ELR (cell line): ENCODE measurements at places on chromosomes 16 and 17.

GRCh38 chr16:69721441-69721957, 4.9 kb downstream of the NQO1 start:
- no peak for DNase-seq

DNA sequence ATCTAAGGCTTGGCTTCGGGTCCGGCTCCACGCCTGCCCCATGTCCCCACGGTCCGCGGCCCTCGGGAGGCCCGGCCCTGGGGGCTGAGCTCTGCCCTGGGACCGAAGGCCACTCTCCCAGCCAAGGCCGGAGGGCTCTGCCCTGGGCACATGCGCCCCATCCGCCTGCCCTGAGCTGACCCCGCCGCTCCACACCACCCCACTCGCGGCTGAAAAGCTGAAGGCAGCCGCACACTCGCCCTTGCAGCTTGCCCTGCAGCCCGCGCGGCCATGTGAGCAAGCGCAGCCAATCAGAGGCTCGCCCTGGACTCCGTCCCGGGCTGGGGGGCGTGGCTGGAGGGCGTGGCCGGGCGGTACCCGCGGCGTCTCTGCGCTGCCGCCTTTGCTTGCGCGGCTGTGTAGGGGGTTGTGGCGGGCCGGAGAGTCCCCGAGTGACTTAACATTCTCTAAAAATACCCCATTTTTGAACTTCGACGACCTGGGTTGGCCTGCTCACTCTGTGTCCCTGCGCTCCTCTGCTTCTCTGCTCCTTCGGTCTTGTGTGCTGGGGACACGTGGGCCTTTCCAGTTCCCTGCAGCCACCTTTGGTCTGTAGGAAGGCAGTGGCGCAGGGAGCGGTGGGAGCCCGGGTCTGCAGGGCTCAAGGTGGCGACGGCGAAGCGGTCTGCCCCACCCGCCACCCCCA, 8.8 kb upstream of the MAP2K3 start:
- DNase-seq = peak; percentile 90

- DNase-seq = no peak
Observed at GRCh38 chr16:81797443-81797842, 18.4 kb downstream of the PLCG2 start.

- no peak for DNase-seq
Observed at GRCh38 chr16:77898671-77899211, 110.4 kb downstream of the VAT1L start.

GRCh38 chr17:77829843-77830799, 128.4 kb upstream of the TNRC6C start:
- peak; percentile 83 for DNase-seq

DNA sequence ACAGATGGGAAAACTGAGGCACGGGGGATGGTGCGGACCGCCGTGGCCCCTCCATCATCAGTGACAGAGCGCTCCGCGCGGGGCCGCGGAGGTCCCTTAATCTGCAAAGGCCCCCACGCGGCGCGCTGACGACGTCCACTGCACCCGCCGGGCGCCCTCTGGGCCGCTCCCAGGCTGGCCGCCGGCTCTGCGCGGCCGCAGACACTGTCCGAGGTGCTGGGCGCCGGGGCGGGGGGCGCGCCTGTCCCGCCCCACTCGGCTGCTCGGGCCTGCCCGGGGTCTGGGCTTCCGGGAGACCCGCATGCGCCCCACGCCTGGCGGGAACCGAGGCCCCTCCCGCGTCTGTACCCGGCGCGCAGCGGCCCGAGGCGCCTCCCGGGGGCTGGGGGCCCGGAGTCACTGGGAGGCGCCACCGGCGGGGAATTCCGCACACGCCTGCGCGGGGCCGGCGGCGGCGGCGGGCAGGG, 550 bp upstream of the RNF213 start:
- DNase-seq = peak; percentile 87

DNA sequence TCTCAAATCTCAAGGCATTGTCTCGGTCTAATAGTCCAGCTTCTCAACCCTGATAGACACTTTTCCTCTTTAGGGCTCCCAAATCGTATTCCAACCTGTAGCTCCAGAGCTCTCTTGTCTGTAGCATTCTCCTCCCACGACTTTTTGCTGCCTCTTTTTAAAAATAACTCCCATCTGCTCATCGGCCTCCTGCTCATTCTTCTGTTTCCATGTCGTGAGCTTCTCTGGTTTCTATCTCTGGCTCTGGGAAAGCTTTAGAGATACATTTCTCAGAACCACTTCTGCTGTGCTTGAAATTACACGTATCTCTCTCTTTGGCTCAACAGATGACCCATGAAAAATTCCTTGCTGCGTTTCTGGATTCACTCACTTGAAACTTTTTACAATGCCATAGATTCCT, 609.6 kb upstream of the C16orf82 start:
- DNase-seq = no peak

DNA sequence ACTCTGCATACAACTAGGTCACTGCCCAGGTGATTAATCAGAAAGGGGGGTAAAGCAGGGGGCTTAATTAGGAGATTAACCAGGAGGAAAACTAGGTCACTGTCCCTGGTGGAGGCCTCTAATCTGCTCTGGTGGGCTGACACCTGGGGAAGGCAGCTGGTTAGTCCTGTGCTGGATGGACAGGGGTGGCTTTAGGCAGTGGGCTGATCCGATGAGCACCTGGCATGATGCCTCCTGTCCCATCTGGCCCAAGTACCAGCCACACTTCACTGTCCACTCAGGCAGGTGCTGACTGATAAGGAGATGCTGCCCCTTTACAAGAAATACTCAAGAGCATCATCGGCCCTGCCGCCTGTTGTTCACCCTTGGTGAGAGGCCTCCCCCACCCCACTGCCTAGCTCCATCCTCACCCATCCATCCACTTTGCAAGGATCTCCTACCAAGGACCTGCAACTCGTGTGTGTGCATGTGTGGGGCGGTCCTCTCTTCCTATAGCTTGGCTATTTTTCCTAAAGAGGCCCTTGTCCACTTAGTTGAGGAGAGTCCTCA, 13.8 kb upstream of the RCVRN start:
- no peak for DNase-seq

DNA sequence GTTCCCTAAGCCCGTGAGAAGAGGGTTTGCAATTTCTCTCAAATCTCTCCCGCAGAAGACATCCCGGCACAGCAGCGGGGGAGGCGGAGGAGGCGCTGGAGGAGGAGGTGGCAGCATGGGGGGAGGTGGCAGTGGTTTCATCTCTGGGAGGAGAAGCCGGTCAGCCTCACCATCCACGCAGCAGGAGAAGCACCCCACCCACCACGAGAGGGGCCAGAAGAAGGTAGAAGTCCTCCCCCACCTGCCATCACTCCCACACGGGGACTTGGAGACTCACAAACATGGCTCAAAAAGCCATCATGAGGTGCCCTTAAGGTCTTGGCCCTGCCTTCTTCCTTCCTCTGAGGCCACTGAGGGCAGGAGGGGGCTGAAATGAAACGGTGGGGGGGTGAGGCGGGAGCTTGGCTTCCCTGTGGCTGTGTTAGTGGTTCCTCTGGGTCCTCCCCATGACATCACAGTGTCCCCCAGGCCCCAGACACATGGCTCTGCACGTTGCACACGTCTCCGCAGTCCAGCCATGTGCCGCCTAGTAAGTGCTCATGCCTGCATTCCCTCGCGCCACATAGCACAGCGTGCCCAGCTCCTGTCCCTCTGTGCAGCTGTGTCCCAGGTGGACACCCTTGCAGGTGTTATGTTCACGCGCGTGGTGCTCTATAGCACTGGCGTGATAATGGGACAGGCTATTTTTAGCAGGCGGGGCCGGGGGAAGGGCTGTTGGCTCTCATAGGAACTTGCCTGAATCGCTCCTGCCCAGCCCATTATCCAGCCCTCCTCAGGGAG, 6.9 kb downstream of the MLLT6 start:
- no peak for DNase-seq

DNA sequence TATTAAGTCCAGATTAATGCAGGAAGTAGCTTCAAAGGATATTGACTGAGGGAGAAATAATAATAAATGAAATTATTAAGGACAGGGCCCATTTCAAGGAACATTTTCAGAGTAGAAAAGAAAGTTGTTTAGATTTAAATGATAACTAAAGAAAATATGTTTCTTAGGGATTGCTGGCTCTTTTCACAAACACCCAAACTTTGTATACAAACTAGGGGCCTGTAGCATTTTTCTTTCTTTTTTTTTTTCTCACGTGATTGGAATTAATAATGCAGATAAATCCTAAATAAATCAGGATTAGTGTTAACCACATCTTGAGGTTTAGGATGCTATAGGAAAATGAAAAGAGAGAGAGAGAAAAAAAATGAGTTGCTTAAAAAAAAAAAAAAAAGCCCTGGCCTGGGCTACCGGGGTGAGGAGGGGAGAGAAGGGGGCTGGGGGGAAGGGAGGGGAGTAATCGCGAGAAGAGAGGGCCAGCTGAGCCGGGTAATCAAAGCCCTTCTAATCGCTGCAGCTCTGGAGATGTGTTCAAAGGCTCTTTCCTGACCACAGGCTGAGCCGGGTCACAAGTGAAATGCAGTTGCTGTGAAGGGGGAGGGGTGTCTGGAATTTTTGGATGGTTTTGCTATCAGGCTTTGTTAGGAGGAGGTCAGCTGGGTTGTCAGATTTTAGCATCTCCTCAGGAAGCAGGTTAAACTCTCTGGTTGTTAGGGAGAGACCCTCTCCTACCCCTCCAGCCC, 104.6 kb upstream of the ZFHX3 start:
- no peak for DNase-seq

GRCh38 chr16:80189476-80190175, 351.2 kb upstream of the DYNLRB2 start:
- no peak for DNase-seq

DNA sequence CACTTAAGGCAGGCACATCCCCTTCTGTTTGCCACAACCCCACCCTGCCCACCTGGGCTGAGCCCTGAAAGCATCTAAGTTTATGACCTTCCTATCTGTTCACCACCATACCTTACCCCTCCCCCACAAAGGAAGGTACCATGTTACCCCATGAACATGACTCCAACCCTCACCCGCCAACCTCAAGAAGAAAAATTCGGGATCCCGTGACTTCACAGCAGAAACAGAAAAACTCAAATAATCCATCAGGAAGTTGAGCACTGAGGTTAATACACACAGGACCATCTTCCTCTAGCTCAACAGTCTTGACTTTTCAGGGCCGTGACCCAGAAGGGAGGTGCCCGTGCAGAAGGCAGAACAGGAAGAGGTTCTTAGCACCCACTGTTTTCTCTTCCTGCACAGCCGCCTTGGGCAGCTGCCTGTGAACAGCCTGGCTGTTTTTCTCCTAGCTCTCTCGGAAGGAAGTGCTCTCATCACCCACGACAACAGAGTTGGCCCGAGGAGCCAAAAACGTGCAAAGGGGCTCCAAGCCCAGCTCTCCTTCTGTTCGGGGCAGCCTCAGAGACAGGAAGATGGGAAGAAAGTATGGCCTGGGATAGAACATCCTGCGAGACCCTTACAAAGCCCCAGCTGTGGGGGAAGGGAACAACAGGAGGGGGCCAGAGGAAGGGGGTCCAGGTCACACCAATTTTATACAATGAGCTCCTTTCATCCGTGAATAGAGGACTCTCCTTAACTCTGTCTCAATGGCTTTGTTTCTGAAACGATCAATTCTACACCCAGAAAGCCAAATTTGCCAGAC, 101.1 kb downstream of the XYLT1 start:
- no peak for DNase-seq

DNA sequence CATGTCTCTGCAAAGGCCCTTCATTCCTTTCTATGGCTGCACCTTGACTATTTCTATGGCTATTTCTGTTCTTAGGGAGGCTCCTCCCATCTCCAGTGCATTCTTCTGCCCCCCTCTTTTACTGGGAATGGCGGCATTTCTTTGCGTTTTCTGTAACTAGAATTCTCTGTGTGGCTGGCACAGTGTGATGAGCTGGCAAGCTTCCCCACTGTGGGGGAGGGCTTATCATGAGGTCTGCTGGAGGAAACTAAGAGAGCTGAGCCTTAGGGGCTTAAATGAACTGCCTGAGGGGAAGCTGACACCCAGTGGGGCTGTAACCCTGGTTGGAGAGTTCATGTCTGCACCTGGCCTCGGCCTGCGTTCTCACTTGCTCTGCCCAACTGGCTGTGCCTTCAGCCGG, 1.5 kb upstream of the CARD14 start:
- DNase-seq = no peak

DNA sequence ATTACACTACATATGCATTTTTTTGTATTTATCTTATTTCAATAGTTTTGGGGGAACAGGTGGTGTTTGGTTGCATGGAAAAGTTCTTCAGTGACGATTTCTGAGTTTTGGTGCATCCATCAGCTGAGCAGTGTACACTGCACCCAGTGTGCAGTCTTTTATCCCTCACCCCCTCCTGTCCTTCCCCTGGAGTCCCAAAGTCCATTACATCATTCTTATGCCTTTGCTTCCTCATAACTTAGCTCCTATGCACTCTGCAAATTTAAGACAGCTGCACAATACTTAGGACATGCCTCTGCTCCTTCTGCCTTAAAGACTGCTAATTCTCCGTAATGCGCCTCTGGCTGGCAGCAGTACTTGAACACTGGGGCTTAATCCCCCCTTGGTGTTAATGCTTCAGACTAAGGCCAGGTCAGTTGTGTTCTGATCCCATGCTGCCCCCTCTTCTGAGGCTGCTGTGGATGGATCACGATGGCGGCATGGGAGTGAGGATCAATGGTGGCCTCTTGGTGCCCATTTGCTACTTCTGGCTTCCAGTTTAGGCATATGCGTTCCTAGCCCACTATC, 146.2 kb downstream of the PARN start:
- DNase-seq = no peak

DNA sequence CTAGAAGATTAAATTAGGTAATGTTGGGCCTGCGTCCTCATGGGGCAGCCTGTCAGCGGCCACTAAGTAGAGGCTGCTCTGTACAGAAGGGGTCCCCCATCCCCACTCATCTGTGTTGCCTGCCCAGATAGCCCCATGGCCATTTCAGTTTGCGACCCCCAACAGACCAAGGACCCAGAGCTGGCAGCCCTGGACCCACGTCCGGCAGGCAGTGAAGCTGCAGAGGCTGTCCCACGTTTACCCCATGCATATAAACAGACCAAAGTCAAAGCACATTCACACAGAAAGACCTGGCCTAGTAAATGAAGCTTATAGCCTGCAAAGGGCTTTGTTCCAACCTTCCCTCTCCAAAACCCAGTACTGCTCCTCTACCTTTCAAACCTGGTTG, 4.6 kb downstream of the PDF start:
- no peak for DNase-seq
